ENCODE measurements at places on chromosomes 16 and 17.
A peak's percentile ranks its signal among the peaks of the same experiment; 100 is the strongest.

GRCh38 chr17:56141046-56141839 is 12.0 kb upstream of the ANKFN1 start:
- DNase-seq: no peak

DNA sequence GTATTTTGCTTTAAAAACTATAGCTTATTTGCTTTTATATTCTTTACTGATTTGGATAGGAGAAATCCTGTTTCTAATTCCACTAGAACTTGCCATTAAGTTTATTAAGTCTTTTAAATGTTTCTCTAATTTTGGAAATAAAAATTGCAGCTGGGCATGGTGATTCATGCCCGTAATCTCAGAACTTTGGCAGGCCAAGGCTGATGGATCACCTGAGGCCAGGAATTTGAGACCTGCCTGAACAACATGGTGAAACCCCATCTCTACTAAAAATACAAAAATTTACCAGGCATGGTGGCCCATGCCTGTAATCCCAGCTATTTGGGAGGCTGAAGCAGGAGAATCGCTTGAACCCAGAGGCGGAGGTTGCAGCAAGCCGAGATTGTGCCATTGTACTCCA is 30.7 kb downstream of the DNAH17 start:
- DNase-seq: no peak

DNA sequence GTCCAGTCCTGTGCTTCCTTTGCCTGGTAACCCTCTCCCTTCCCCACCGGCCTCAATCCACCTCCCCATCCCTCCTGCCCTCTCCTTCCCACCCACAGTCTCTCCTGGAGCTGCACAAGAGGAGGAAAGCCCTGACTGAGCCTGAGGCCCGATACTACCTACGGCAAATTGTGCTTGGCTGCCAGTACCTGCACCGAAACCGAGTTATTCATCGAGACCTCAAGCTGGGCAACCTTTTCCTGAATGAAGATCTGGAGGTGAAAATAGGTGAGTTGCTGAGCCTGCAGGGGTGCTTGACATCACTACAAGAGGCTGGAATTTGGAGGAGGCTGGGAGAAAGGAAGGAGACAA is 1.3 kb downstream of the PLK1 start:
- no peak for DNase-seq

DNA sequence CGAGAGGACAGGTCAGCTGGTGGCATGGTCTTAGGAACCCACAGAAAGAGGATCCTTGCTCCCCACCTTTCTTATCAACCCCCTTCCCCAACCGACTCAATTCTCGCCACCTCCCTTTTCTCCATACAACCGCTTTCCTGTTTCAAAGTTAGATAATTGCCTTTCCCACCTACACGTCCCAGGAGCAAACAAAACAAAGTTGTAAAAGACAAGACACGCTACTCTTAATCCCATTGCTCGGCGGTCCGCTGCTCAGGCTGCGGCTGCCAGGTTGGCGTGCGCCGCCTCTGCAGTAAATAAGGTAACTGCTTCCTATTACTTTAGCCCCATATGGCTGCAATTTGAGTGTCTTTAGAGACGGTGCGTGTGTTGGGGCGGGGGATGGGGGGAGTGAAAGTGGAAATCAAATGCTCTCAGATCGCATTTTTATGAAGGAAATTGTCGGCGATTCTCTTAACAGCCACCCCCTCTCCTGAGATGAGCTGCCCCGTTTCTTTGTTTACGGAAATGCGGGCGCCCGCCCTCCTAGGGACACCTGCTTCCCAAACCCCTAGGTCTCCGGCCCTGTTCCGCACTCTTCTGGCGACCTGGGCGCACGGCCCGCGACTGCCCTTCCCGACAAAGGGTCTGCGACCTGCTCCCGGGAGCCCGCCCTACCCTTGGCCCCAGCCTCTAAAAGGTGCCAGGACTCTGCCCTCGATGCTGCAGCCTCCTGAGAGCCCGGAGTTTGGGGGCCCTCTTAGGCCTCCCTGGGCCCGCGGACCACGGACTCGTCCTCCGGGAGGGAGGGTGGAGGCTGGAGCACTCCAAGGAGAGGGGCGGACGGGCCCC is 3.7 kb upstream of the CBX8 start:
- no peak for DNase-seq

GRCh38 chr17:4204710-4205173 is 59.0 kb downstream of the ANKFY1 start:
- DNase-seq: peak; percentile 97

- DNase-seq: no peak
These were observed 12.1 kb downstream of the NDEL1 start for GRCh38 chr17:8447799-8448198.

- no peak for DNase-seq
These were observed 2.8 kb upstream of the SOCS3 start for GRCh38 chr17:78362671-78363070.

- no peak for DNase-seq
These were observed 15.3 kb downstream of the MPP2 start for GRCh38 chr17:43891851-43892646.

- peak; percentile 56 for DNase-seq
These were observed 12.3 kb downstream of the LRRC3C start for GRCh38 chr17:39939588-39940419.

DNA sequence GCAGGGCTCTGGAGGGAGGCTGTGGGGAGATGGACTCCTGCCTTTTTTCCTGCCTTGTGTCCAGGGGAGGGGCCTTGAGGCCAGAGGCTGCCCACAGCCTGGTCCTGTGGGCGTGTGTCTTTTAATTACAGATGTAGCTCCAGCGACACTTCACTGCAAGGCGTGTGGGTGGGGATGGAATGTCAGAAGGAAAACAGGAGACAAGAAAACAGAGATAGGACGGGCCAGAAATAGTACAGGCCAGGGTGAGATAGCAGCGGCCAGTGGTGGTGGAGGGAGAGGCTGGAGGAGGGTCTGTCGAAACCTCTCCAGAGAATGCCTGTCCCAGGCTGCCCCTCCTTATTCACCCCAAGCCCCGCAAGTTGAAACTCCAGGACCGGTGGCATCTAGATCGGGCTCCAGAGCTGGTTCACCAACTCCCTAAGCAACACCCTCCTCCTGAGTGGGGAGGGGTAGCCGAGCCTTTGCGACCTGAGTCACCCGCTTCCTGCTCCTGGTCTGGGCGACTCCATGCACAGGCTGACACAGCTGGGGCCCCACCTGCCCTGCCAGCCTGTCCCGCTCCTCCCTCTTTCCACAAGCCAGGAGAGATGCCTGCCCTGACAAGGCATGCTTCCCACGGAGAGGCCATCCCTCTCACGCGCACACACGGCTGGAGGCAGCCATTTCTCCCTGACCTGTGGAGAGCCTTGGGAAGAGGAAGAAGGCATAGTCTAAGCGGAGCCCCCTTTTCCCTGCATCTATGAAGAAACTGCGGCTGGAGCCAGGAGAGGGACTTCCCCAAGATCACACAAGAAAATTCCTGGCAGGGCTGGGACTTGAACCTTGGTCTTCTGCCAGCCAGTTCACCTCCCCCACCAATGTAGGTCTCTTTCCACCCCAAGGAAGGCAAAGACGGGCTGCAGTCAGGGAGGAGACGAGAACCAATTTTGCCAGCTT is 6.6 kb upstream of the JUP start:
- no peak for DNase-seq

DNA sequence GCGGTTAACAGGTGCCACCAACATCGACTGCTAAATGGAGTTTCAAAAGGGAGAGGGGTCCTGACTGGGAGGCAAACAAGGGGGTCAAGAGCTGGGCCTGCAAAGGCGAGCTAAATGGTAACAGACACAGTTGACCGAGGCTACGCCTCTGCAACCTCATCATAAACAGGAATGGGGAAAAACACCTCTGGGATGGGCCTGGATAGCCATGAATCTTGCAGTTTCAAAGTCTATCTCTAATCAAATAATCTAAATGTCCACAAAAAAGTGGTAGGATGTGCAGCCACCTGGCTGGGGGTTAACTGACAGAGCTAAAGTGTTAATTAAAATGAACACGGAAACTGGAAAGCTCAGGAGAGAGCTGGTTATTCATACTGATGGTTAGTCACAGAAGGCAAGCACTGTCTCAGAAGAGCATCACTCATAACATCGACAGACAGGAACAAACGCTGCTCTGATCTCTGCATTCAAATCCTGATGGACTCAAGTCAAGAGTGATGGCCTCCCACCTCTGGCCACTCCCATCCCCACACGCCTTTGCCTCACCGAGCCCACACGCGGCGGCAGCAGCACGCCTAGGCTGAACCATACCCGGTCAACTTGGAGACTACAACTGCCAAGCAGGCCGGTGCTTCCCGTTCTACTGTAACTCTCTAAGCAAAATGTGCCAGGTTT is 56.3 kb downstream of the CREBBP start:
- DNase-seq: no peak

DNA sequence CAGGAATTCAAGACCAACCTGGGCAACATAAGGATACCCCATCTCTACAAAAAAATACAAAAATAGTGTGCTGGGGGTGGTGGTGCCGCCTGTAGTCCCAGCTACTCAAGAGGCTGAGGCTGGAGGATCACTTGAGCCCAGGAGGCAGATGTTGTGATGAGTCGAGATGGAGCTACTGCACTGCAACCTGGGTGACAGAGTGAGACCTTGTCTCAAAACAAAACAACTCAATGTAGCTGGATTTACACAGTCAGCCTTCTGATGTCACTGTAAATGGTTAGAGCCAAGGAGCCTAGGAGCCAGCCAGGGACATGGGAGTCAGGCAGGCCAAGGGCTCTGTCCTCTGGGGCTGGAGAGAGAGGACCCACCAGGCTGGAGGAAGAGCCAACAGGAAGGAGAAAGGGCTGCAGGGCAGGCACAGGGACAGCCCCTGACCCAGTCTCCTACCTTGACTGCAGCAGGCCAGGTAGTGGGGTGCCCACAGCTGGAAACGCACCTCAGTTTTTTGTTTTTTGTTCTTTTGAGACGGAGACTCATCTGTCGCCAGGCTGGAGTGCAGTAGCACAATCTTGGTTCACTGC is 8.4 kb downstream of the CDIPT start:
- DNase-seq: no peak

- DNase-seq: no peak
These were observed 169.7 kb upstream of the CACNG5 start for GRCh38 chr17:66665194-66665593.

- DNase-seq: no peak
These were observed 6.0 kb upstream of the MC1R start for GRCh38 chr16:89912627-89913026.

DNA sequence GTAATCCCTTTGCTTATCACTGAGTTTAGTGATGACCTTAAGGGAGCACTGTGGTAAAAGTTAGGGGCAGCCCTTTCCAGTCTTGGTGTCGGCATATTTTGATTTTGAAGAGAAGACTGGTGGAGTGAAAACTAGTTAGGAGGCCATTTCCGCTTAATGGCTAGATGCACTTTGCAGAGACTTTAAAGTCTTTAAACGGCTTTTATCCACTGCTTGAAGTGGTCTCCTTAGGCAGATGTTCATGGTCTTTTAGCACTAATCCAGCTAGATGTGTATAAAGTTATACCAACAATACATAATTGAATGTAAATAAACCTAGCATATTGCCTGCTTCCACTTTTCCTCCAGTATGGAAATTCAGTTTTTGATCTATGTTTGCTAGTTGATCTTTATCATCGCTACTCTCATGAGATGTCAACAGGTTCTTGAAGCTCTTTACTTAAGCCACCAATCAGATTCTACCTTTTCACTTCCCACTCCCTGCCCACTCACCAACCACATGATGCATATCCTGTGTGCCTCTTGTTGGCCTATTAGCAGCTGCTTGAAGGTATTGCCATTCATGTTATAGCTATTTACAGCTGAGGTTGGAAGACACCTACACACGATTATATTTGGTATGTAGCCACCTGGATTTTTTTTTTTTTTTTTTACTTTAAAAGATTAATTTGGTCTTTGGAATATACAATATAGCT is 132.0 kb downstream of the NLK start:
- no peak for DNase-seq

DNA sequence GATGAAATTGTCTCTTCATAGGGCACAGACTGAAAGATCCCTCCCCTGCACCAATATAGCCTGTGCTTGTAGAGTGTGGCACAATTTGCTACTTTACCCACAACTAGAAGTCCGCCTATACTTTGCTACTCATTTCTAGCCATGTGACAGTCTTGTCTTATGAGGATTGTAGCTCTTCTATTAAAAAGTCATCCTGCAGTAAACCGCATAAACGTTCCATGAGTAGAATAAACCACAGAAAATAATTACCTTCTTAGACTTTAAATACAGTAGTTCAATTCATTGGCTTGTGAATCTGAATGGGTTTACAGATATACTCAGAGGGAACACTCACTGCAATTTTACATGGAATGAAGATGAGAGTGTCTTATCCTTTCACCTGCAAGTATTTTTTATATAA is 4.4 kb downstream of the KRT27 start:
- no peak for DNase-seq

DNA sequence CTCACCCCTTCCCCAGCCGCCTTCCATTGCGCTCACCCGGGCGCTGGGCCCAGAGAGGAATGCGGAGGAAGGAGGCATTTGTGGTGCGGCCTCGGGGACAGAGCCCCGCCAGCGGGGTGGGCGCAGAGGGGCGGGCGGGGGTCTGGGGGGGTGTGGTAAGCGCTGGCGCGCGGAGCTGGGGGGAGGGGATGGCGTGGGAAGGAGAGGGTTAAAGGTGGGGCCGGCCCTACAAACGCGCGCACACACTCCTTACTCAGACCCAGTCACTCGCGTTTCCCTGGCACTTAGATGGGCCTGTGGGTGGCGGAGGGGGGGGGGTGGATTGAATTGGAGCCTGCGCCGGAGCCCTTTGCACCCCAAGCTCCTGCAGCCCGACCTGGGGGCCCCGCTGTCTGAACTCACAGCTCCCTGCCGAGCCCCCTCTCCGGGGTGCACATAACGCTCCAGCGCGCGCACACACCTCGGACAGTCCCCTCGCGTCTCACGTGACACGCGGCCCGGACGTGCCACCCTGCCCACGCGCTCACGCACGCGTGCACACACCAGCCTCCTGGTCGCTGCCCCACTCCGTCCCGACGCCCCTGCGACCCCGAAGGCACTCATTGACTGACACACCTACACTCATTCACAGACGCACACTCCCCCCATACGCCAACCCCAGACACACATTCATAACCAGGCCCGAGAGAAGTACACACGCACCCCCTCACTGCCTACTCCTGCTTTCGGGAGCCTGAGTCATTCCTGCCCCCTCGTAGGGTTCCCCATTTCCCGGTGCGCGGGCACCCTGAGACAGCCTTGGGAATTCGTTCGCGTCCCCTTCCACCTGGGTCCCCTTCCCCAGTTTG is 844 bp downstream of the TBKBP1 start:
- no peak for DNase-seq

DNA sequence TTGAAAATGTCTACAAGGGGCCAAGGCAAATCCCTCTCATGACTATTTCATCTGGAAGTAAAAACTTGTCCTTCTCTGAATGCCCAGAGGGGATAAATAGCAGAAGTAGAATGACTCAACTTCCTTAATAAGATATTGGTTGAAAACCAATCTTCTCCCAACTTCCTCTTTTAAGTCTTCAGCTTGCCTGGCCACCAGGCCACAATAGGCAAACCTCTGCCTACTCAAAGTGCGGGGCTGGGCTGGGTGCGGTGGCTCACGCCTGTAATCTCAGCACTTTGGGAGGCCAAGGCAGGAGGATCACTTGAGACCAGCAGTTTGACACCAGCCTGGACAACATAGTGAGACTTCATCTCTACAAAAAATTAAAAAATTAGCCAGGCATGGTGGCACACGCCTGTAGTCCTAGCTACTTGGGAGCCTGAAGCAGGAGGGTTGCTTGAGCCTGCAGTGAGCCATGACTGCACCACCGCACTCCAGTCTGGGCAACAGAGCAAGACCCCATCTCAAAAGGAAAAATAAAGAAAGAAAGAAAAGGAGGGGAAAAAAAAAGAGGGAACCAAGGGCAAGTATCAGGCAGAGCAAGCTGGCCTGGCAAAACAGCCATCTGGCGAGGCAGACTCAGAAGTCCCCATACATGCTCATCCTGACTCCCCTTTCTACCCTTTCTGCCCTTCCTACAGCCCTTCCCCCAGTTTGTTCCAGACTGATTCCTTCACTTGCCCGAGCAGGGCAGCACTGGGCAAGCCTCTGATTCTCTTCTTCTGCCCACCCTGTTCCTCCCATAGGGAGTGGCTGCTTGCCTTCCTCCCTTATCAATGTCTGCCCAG is 20.6 kb downstream of the MAP3K14 start:
- no peak for DNase-seq
